Stimulated activated naive CD8-positive, alpha-beta T cell treated with anti-CD3 and anti-CD28 coated beads, Interleukin-15, Interleukin-2, amounts not matched to agents 100 U/mL and 50 U/mL, for 24 hours (primary cell): ENCODE measurements at places on chromosomes 16 and 17.

DNA sequence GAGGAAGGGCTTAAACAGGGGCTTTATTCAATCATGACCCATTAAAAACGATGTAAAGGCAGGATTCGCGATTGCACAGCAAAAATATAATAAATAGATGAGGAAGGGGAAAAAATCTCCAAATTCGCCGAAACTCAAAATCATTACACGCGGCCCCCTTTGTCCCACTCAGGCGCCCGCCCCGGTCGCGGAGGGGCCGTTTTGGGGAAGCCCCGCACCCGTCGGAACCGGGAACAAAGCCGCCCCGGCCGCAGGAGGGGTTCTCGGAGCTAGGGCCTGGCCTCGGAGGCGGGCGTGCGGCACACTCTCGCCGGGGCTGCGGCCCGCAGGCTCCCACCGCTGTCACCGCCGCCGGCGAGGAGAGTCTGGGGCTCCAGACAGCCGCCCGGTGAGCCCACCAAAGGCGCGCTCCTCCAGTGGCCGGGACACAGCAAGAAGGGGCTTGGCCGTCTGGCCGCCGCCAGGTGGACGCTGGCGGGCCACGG is 521 bp downstream of the C16orf87 start:
- DNase-seq, result peak; percentile 54

GRCh38 chr17:14318918-14319205 is 18.0 kb downstream of the HS3ST3B1 start:
- no peak for DNase-seq

DNA sequence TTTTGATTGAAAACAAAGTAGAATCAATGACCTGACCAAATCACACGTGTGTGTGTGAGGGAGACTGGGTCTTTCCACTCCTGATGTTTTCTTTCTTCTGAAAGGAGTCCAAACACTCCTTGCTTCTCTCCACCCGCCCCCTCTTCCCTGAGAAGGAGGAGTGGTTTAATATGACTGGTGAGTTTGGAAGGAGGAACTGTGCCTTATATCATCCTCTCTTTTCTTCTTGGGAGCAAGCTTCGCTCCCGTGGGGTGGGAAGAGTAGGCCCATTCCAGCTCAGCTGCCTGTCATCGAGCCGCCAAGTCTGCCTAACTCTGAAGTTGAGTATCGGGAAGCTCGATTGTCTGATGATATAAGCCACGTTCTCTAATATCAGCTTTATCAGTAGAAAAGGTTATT is 96.5 kb downstream of the YPEL2 start:
- no peak for DNase-seq

- no peak for DNase-seq
Observed at GRCh38 chr16:133716-134115, 4.8 kb downstream of the NPRL3 start.

GRCh38 chr17:40560592-40561293 is 4.5 kb downstream of the CCR7 start:
- peak; percentile 81 for DNase-seq

DNA sequence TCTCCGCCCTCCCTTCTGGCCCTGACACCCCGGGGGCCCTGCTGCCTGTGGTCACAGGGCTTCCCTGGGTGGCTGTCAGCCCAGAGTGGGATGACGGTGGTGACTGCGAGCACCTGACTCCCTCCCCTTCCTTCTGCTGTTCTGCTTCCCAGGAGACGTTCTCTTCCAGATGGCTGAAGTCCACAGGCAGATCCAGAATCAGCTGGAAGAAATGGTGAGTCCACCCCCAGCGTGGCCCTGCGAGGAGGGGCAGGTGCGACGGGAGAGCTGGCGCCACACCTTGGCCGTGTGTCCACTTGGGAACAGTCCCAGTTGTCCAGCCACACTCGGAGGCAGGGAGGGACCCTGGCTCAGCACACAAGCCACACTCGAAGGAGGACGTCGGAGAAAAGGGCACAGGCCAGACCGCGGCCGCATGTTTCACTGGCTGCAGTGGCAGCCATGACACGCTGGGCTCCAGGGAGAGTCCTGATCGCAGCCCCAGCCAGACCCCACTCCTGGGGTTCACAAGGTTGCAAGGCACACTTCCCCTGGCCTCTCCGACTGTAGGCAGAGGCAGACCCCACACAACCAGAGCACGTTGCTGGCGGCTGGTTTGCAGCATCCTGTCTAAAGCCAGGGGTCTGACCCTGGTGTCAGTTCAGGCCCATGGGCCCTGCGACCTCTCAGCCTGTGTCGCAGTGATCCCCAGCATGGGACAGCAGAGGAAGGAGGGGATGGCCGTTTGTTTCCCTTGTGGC is 49.9 kb downstream of the BAIAP2 start:
- DNase-seq, result no peak

- DNase-seq, result no peak
Observed at GRCh38 chr17:36892112-36892838, 45.0 kb upstream of the LHX1 start.

DNA sequence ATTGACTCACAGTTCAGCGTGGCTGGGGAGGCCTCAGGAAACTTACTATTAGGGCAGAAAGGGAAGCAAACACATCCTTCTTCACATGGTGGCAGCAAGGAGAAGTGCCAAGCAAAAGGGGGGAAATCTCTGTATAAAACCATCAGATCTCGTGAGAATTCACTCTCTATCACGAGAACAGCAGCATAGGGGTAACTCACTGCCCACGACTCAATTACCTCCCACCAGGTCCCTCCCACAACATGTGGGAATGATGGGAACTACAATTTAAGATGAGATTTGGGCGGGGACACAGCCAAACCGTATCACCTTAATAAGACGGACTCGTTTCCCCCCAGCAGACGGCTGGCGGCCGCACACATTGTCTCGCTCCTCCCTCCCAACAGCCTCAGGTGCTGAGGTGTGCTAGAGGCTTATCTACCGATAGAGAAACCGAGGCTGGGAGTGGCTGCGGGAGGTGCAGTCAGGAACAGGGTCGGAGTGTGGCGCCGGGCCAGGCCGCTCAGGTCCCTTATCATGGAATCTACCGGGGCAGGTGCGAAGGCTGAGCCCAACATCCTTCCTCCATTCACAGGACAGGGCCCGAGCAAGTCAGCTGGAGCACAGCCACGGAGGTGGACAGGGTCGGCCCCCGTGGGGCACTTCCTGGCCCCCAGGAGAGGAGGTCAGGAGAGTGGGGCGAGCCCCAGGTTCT is 4.9 kb upstream of the ZG16B start:
- no peak for DNase-seq

GRCh38 chr17:79609673-79610645 is 892 bp downstream of the RBFOX3 start:
- DNase-seq, result no peak

DNA sequence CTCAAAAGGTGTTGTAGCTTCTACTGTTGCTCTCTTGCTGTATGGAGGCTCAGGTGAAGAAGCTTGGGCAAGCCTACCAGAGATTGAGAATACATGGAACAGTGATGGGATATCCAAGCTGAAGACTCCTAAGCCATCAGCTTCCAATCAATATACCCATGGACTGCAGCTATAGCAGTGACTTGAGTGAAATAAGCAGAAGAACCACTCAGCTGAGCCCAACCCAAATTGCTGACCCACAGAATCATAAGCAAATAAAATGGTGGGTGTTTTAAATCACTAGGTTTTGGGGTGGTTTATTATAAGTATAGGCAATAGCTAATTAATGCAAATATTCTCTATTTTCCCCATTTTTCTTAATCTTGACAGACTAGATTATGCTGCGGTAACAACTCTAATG is 147.7 kb upstream of the SALL1 start:
- no peak for DNase-seq

GRCh38 chr16:46886764-46887523 is 2.8 kb downstream of the GPT2 start:
- no peak for DNase-seq

GRCh38 chr16:7624871-7625766 is 292.5 kb downstream of the RBFOX1 start:
- DNase-seq, result no peak

DNA sequence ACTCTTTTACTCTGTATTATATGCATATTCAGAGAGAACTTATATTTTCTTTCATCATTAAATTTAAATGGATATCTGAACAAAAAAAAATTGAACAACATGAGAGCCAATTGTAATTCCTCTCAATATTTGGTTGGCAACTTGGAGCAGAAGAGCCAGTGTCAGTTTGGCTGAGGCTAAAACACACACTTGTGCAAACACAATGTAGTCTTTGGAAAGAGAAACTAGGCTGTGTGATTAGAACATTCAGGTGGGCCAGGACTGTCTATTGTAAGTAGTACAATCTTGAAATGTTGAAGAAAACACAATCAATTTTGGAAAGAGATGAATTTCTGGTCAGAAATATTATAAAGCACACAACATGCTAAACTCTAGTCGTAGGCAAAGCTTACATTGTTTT is 17.0 kb downstream of the DCAF7 start:
- DNase-seq, result no peak

GRCh38 chr17:40666331-40666730 is 1.4 kb upstream of the KRT222 start:
- DNase-seq, result no peak

- no peak for DNase-seq
Observed at GRCh38 chr16:57781741-57782606, 20.3 kb downstream of the KIFC3 start.

DNA sequence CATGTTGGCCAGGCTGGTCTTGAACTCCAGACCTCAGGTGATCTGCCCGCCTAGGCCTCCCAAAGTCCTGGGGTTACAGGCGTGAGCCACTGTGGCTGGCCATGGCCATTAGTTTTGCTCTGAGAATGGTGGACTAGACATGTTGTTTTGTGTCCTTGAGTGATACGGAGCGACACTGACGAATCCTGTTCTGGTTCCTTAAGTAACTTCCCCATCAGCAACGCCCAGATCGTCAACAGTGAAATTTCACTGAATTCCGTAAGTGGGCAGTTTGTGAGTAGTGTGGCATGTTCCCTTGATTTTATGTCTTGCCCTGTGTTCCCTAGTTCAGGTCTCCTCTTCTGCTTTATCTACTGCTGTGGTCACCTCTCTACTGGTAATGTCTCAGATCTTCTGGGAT is 67.4 kb downstream of the SNX29 start:
- no peak for DNase-seq

DNA sequence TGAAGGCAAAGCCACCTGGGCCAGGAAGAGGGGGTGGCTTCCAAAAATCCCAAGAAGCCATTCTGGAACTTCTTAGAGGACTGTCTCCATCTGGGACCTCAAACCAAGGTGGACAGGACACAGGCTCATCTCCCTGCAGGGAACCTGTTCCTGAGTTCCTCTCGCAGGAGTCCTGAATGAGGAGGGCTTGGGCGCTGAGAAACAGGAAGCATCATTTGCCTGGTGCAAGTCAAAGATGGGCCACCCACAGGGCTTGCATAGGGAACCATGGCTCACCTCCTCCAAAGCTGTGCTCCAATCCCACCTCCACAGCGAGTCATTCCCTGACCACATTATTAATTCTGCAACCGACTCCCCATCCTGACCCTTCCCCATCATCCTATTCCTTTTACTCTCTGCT is 55.0 kb upstream of the RPL38 start:
- DNase-seq, result no peak

GRCh38 chr17:78359321-78359996 is 418 bp downstream of the SOCS3 start:
- peak; percentile 51 for DNase-seq

DNA sequence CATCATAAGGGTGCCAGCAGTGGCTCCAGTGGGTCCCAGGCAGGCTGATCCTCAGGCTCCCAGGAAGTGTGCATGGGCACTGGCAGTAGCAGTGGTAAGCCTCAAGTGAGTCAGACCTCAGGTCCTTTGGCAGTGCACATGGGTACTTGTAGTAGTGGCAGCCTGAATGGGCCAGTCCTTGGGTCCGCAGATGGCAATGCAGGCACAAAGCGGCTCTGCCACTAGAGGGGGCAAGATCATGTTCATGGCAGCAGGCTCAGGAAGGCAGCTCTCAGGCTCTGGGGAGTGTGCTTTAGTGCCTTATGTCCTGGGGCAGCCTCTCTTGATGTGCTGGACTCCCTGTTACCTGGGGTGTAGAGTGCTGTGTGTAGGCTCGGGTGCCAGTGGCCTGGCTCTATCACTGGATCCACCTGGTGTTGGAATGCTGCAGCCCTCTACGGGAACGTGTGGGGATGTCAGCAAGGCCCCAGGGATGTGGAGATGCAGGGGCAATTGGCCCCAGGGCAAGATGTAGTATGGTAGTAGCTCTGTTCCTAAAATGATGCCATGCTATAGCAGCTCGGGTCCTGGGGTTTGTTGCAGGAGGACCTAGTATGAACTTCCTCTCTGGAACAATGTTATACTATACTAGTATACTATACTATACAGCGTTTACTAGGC is 11.0 kb downstream of the ACSM3 start:
- DNase-seq, result peak; percentile 73
